NCI-H1105 (cell line): ENCODE measurements at places on chromosomes 1 and 21.

DNA sequence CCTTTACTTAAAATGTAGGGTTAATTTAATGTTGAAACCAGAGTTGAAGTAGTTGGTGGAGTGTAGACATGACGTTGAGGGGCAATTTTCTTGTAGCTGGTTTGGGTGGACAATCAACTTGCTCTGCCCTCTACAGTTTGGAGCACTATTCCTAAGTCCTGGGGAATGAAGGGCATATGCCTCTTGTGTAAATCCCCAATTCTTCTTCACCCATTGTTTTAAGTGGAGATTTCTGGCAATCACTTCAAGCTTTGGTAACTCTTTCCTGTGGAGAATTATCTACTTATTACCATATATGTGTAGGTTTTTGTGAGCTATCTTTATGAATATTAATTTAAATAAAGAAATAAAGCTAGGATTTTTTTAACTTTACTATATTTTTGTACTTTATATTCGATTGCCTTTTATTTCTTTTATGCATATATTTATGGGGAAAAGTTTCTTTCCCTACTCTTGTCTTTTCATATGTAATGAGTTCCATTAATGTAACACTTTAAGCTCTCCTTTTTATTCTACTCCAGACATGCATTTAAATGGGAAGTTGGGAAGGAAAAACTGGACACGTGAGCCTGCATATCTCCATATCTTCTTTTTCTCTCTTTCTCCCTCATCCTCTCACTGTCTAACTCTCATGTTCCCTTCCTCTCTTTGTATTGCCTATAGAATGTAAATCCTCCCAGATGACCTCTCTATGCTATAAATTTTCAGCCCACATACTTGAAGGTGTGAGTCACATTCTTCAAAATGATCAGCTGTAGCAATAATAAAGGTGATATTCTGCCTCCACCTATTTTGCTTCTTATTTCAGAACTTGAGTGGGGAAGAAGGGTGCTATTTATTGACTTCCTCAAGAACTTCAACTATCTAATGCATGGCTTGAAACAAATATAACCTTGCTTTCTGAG, 276.7 kb downstream of the PTPRC start:
- no peak for DNase-seq

GRCh38 chr1:5969168-5969567, 23.1 kb downstream of the NPHP4 start:
- no peak for DNase-seq

GRCh38 chr1:66415866-66416265, 118.1 kb upstream of the SGIP1 start:
- DNase-seq, result no peak

GRCh38 chr1:156499842-156500542, 583 bp downstream of the MEF2D start:
- DNase-seq, result peak; percentile 14

- no peak for DNase-seq
These were observed 4.1 kb upstream of the PTPN7 start for GRCh38 chr1:202164271-202165037.

DNA sequence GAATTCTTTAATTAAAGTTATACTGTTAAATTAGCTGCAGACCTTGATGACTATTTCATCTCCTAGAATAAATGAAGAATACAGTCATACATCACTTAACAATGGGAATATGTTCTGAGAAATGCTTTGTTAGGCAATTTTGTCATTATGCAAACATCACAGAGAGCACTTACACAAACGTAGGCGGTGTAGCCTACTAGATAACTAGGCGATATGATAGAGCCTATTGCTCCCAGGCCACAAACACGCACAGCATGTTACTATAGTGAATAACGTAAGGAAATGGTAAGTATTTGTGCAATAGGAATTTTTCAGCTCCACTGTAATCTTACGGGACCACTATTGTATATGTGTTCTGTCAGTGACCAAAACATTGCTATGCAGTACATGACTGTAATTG, 37.6 kb upstream of the DESI2 start:
- DNase-seq, result no peak

DNA sequence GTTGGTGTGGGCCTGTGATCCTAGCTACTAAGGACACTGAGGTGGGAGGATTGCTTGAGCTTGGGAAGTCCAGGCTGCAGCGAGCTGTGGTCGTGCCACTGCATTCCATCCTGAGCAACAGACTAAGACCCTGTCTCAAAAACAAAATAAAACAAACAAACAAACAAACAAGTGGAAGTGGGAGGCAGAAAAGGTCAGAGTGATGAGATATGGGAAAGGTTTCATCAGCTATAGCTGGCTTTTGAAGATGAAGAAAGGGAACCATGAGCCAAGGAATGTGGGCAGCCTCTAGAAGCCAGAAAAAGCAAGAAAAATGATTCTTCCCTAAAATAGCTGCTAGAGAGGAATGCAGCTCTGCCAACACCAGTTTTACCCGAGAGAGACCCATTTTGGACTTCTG, 10.6 kb upstream of the NUCKS1 start:
- no peak for DNase-seq

- no peak for DNase-seq
These were observed 54.1 kb upstream of the MUTYH start for GRCh38 chr1:45394342-45394741.

GRCh38 chr1:192993426-192994085, 65.6 kb downstream of the UCHL5 start:
- no peak for DNase-seq

- DNase-seq, result no peak
These were observed 227.1 kb downstream of the KCTD3 start for GRCh38 chr1:215794156-215794555.

GRCh38 chr21:37230632-37231248, 36.4 kb downstream of the VPS26C start:
- DNase-seq, result no peak

DNA sequence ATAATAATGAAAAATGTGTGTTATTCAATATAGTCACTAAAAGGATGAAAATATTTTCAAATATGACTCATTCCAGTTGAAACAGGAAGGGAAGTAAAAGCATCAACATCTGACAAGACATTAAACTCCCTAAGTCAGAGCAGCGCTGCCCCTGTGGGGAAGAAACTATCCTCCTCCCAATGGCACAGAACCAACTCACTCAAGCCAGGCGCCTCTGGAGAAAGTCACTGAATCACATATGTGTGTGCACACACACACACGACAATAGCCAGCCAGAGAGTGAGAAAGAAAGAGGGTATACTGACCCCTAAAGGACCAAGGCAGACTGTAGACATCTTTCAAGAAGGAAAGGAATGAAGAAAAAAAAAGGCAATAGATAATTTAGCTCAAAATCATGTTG, 126.9 kb downstream of the SETD4 start:
- DNase-seq, result no peak

DNA sequence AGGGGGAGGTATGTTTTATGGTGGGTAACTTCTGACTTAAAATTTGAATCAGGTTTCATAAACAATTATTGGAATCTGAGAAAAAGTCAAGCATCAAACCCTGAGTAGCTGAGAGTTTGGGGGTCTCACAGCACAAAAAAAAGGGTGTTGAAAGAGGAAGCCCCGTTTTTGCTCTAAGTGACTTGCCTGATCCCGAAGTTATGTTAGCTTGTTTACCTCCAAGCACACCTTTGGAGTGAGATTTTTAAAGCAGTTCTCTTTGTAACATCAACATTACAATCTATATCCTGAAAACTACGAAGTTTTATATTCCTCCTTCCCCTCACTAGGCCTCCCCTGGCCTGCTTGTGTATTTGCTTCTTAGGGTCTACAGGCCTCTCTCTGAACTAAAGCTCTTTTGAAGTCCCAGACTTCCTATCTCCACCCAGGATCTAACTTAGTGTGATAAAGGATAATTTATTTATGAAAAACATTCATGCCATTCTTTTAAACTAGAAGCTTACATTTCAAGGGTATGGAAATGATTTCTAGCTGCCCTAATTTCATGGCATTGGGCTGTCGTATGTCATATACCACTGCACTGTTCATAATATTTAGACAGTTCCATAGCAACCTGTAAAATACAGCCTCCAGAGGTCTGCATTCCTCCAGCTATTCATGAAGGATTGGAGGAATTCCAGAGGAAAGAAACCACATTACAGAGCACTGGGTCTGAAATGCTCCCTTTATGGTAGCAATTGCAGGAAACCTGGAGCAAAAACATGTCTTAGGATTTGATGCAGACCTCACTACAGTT, 36.1 kb upstream of the RGS1 start:
- no peak for DNase-seq

DNA sequence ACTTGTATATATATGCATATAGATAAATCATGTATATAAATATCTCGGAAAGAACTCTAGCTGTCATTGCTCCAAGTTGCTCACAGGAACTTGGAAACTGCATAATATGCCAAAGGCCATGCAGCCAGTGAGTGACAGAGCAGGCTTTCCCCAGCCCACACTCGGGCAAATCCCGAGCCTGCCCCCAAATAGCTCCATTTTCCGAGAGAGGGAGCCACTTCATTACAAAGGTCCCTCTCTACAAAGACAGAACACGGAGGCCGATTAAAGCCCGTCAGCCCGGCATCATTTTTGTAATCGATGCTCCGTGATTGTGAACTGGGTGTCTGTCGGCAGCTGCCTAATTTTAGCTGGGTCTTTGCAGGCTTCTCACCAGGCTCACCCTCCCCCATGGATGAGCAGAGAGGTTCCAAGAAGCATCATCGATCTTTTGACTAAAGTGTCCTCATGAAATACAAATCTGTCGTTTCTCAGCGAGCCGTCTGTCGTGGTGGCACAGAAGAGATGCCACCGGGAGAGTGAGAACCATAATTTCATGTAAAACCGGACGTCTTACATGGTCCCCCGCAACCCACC, 663.9 kb downstream of the PTPRU start:
- peak; percentile 34 for DNase-seq

DNA sequence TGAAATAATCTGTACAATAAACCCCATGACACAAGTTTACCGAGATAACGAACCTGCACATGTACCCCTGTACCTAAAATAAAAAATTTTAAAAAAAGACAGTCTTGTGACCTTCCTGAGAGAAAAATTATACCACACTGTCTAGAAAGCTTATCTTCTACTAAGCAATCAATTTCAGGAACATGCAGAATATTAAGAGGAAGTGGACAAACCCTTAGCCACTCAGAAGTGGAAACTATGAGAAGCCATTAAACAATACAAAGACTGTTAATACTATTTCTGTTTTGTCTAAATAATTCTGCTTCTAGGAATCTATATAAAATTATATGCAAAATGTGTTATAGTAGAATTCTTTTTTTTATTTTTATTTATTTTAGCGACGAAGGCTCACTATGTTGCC, 93.9 kb downstream of the ADAMTS1 start:
- no peak for DNase-seq

DNA sequence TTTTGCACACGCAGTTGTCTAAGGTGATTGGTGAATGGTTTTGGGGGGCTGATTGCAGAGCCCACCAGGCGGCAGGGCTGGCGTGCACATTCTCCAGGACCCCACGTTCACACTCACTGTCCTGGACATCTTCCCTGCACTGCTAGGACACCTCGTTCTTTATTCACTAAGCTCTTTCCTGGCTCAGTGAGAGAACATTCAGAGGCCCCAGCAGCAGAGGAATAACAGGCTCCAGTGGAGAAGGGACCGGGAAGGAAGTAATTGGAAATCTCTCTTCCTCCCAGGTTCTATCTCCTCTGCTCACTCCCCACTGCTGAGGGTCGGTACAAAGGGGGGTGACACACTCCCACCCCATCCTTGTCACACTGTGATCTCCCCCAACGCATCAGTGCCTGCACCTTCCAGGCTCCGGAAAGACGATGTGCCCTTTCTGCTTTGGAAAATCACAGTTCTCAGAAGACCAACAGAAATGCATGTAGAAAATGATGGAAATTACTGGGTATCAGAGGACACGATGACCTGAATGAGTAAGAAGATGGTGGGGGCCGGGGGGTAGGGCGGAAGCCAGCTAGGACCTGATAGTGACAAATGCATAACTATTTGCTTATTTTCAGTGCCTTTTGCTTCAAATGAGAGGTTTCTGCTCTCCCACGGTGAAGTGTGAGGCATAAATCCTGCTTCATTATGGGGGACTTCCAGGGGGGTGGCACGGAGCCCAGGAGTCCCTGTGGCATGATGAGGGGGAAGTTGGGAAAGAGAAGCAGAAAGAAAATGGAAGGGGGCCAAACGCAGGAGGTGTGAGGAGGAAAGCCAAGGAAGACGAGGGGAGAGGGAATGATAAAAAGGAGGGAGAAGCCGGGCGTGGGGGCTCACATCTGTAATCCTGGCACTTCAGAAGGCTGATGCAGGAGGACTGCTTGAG, 25.2 kb upstream of the KIF26B start:
- DNase-seq, result no peak

- DNase-seq, result no peak
These were observed 618.5 kb downstream of the PTPRU start for GRCh38 chr1:29854700-29855276.

- DNase-seq, result no peak
These were observed 31.8 kb upstream of the ADAMTS1 start for GRCh38 chr21:26877018-26877417.

- DNase-seq, result no peak
These were observed 59.6 kb downstream of the SDCCAG8 start for GRCh38 chr1:243315455-243315854.

- no peak for DNase-seq
These were observed 48.9 kb downstream of the PRKCZ start for GRCh38 chr1:2098839-2099785.

DNA sequence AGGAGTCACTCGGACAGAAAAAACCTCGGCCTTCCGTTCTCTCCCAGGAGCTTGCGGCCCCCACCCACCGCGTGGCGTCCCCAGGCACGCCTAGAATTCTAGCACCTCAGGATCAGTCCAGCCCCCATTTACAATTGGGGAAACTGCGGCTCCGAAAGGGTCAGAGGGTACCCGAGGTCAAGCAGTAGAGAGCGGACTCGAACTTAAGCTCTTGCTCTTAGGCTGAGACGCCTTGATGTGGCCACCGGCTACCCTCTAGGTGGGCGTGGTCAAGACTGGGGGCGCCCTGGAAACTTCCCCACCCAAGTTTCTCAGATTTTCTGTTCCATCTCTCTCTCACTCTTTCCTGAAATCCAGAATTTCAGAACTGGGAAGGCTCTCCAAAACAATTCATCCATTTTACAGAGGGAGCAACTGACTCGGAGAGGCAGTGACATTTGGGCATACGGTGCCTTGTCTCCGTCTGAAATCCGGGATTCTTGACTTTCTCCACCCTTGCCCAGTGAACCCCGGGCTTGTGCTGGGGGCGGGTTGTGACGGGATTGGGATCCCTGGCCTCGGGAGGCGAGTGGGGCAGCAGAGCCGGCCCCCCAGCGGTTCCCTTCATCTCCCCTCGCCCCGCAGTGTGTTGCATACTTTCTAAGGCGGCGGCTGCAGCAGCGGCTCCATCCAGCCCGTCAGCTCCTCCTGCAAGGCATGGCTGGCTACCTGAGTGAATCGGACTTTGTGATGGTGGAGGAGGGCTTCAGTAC, 777 bp downstream of the AZIN2 start:
- no peak for DNase-seq

DNA sequence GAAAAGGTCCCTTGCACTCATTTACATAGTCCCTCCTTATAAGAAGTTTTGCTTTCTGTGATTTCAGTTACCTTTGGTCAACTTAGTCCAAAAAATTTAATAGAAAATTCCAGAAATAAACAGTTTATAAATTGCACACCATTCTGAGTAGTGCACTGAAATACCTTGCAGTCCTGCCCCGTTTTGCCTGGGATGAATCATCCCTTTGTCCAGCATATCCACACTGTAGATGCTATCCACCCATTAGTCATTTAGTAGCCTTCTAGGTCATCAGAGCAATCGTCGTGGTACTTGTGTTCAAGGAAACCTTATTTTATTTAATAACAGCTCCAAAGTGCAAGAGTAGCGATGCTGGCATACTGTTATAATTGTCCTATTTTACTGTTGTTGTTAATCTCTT, 38.0 kb downstream of the SPRTN start:
- no peak for DNase-seq

GRCh38 chr1:206427291-206427690, 43.0 kb upstream of the IKBKE start:
- no peak for DNase-seq

GRCh38 chr1:19640363-19641316, 3.5 kb upstream of the NBL1 start:
- peak; percentile 46 for DNase-seq
